ENCODE measurements at places on chromosomes 2 and 18. TPM values are rescaled to one million over a fixed set of nuclear protein-coding genes. Genes with fewer than 3 reads are reported as not detected.

DNA sequence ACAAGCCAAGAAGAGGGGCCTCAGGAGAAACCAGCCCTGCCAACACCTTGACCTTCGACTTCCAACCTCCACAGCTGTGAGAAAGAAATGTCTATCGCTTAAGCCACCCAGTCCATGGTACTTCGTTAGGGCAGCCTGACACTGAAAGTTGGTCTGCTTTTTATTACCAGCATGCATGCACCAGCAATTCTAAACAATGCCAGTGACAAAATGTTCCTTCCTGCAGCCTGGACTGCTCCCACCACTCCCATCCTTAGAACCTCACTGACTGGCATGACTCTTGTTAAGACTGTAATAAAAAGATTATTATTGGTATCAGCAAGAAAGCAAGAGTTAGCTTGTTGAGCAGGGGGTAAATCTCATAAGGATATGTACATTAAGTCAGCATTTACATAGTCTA, 33.6 kb downstream of the TMEM177 start:
- no peaks in the 10 kb centered on the region for H3K4me1 ChIP-seq
- no peak for DNase-seq
- no peaks in the 10 kb centered on the region for H3K36me3 ChIP-seq
- H3K27me3 ChIP-seq = no peaks in the 10 kb centered on the region
- no peak overlapping the region for H3K4me3 ChIP-seq
- no peak overlapping the region for H3K27ac ChIP-seq

- H3K36me3 ChIP-seq = no peaks in the 10 kb centered on the region
- no peaks in the 10 kb centered on the region for H3K4me1 ChIP-seq
- DNase-seq = no peak
- H3K4me3 ChIP-seq = no peak overlapping the region
- H3K27ac ChIP-seq = peak overlapping the region; percentile 33
Measured at GRCh38 chr2:205024822-205025518, 479.7 kb downstream of the PARD3B start.

ANKRD53 gene
- polyA plus RNA-seq = 0.69 TPM

MCFD2 gene
- polyA plus RNA-seq = 57.3 TPM

CAPN14 gene
- polyA plus RNA-seq = 0.03 TPM

PPIG gene
- polyA plus RNA-seq = 26.2 TPM

Data from lung (tissue), 17 donors.